ENCODE measurements at places on chromosomes 5 and 9.

GRCh38 chr9:81979196-81979595 lies 9.4 kb upstream of the SPATA31D1 start:
- no peak for DNase-seq

GRCh38 chr5:16740066-16740810 lies 123.4 kb upstream of the RETREG1 start:
- DNase-seq: no peak

GRCh38 chr5:132595624-132596023 lies 38.8 kb downstream of the RAD50 start:
- DNase-seq: no peak

DNA sequence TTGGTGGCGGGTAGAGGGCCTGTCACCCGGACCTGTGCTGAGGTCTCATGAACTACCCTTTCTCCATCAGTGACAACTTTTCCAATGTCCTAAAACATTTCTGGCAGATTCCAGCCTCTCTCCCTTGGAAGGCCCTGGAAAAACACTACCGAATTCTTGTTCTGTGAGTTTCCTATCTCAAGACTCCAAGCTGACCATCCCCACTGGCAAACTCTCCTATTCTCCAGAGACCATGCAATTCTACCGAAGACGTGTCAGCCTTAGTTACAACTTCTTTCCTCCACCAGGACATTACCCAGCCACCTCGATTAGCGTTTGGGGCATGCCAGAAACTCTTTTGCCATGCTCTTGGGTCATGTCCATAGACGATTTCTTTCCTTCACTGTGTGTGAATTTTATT lies 26.8 kb upstream of the GABRP start:
- no peak for DNase-seq
